ENCODE measurements at places on chromosomes 2 and 18. TPM values are rescaled to one million over a fixed set of nuclear protein-coding genes. Genes with fewer than 3 reads are reported as not detected.

DNA sequence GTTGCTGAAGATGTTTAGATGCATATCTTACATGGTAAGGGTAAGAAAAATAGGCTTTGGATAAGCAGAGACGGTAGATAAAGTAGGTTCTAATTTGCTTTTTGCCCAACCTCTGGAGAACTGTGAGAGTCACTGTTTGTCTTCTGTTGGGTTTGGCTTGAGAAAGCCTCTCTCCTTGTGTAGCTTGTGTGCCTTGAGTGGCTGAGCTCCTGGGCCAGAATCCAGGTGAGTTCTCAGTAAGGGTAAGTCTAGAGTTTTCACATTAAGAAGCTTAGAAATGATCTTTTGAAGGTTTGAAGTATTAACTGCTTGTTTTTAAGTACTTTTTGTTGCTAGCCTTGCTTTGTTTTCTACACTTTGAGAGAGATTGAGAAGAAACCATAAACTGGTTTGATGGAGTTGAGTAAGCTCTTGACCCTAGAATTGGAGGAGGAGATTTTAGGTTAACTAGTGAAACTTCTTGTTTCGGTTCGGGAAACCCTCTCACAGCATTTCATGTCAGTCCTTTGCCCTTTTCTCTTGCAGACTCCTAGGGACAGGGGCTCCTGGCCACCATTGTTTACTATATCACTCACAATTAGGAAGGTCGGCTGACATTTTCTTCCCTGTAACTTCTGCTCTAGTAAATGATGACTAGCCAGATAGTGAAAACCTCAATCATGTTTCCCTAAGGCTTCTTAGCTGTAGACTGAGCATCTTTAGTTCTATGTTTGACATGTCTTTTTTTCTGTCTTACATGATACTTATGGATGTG is 26.0 kb downstream of the MAP4K4 start:
- peak overlapping the region; percentile 24 for H3K4me3 ChIP-seq
- H3K4me1 ChIP-seq = peaks cover 42% of the 10 kb centered on the region
- no peaks in the 10 kb centered on the region for H3K27me3 ChIP-seq
- H3K27ac ChIP-seq = peak overlapping the region; percentile 10
- DNase-seq = no peak

GRCh38 chr2:234091883-234092282 is 41.4 kb downstream of the SPP2 start:
- H3K27me3 ChIP-seq = no peaks in the 10 kb centered on the region
- H3K27ac ChIP-seq = peak overlapping the region; percentile 64
- no peak for DNase-seq
- H3K36me3 ChIP-seq = no peaks in the 10 kb centered on the region
- H3K4me3 ChIP-seq = no peak overlapping the region
- peaks cover 15% of the 10 kb centered on the region for H3K4me1 ChIP-seq

GRCh38 chr2:60515721-60516226 is 37.7 kb downstream of the BCL11A start:
- no peaks in the 10 kb centered on the region for H3K36me3 ChIP-seq
- no peak overlapping the region for H3K27ac ChIP-seq
- H3K4me1 ChIP-seq = no peaks in the 10 kb centered on the region
- DNase-seq = peak; percentile 63
- no peak overlapping the region for H3K4me3 ChIP-seq

DNA sequence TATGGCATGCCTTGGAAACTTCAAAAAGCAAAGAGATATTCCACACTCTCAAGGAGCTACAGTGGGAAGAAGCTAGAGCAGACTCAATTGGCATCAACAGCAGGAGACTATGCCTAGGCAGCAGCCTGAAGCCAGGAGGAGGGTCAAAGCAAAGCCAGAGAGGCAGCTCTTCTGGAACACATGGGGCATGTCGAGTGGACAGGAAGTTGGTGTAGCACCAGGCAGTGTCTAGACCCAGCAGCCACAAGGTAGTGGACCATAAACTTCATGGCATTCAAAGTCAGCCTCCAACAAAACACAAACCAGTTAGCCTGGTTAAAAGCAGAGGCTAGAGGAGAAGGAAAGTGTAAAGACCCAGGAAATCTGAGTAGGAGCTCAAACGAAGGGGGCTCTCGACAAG is 311.2 kb upstream of the PKDCC start:
- H3K27me3 ChIP-seq = no peaks in the 10 kb centered on the region
- H3K36me3 ChIP-seq = no peaks in the 10 kb centered on the region
- no peak overlapping the region for H3K27ac ChIP-seq
- H3K4me1 ChIP-seq = no peaks in the 10 kb centered on the region
- DNase-seq = no peak
- H3K4me3 ChIP-seq = no peak overlapping the region

- no peak overlapping the region for H3K4me3 ChIP-seq
- H3K27me3 ChIP-seq = peaks cover 4% of the 10 kb centered on the region
- H3K4me1 ChIP-seq = no peaks in the 10 kb centered on the region
- DNase-seq = no peak
- no peak overlapping the region for H3K27ac ChIP-seq
Measured at GRCh38 chr2:1420746-1421480, 7.7 kb downstream of the TPO start.

GRCh38 chr2:101305492-101306078 is 2.9 kb downstream of the RNF149 start:
- no peaks in the 10 kb centered on the region for H3K27me3 ChIP-seq
- DNase-seq = no peak
- peaks cover 67% of the 10 kb centered on the region for H3K4me1 ChIP-seq
- H3K27ac ChIP-seq = peak overlapping the region; percentile 95

Gene ANO7
- total RNA-seq = 1.3 TPM

DNA sequence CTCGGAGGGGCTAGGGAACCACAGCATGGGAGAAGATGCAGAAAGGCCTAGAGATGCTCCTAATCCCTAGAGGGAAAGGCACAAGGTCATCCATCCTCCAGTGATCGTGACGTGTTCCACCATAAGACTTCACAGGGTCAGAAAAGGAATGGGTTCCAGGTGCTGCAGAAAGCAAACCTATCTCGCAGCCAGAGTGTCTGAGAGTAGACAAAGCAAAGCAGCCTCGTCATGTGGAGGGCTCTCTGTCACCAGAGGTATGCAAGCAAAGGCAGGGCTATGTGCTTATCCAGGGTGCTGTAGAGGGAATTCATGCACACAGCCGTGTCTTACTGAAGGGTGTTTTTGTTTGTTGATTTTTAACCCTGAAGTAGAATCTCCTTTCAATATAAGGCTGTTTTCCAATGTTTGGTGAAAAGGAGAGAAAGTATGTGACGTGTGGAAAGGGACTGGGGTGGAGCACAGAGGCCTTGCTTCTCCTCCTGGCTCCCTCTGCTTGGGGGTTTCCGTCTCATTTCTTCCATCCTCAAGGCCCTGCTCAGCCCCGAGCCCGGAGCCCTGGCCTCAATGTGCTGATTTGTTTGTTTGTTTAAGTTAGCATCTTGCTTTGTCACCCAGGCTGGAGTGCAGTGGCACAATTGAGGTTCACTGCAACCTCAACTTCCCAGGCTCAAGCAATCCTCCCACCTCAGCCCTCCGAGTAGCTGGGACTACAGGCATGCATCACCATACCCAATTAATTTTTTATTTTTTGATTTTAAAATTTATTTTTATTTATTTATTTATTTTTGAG is 3.0 kb downstream of the GPR55 start:
- no peaks in the 10 kb centered on the region for H3K4me1 ChIP-seq
- H3K27ac ChIP-seq = no peak overlapping the region
- H3K36me3 ChIP-seq = no peaks in the 10 kb centered on the region
- no peak for DNase-seq
- H3K4me3 ChIP-seq = no peak overlapping the region

GRCh38 chr2:166984188-166984587 is 95.9 kb downstream of the XIRP2 start:
- no peak overlapping the region for H3K27ac ChIP-seq
- DNase-seq = no peak
- H3K36me3 ChIP-seq = no peaks in the 10 kb centered on the region
- no peak overlapping the region for H3K4me3 ChIP-seq
- H3K27me3 ChIP-seq = no peaks in the 10 kb centered on the region

Gene SPAST
- 18.7 TPM for total RNA-seq

DNA sequence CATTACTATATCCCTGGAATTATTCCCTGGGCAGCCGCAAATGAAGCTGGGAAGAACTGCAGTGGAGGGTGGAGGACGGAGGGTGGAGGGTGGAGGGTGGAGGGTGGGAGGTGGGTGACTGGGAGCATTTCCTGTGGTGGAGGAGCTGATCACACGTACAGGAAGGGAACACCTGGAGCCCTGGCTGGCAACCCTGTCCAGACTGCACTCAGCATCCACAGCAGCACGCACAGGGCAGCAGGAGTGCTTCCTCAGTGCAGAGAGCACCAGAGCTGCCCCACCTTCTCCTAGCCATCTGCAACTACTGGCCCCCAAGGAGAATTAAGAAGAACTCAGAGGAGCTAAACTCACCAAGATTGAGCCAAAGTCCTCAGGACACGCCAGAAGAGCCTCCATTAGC is 249.9 kb downstream of the EIPR1 start:
- no peak overlapping the region for H3K4me3 ChIP-seq
- H3K4me1 ChIP-seq = no peaks in the 10 kb centered on the region
- H3K27ac ChIP-seq = no peak overlapping the region
- no peaks in the 10 kb centered on the region for H3K36me3 ChIP-seq
- no peaks in the 10 kb centered on the region for H3K27me3 ChIP-seq
- no peak for DNase-seq

GRCh38 chr2:181126311-181126868 is 146.0 kb downstream of the UBE2E3 start:
- H3K36me3 ChIP-seq = no peaks in the 10 kb centered on the region
- H3K27me3 ChIP-seq = no peaks in the 10 kb centered on the region
- no peak overlapping the region for H3K4me3 ChIP-seq
- no peaks in the 10 kb centered on the region for H3K4me1 ChIP-seq
- no peak for DNase-seq

Gene FHOD3
- total RNA-seq = 2.5 TPM

DNA sequence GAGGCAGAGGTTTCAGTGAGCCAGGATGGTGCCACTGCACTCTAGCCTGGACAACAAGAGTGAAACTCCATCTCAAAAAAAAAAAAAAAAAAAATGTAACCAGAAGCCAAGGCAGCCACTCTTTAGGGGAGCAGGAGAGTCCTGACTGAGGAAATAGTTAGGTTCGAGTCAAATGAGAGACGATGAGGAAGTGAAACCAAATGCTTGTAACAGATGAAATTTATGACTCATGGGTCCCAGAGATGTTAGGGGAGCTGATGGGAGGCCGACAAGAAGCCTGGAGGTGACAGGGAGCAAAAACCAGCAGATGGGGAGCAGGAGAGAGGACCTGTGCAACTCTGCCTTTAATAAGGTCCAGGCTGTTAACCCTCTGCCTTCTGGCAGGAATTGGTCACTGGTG is 756.1 kb upstream of the DDX18 start:
- no peak overlapping the region for H3K4me3 ChIP-seq
- no peaks in the 10 kb centered on the region for H3K27me3 ChIP-seq
- DNase-seq = no peak
- H3K36me3 ChIP-seq = no peaks in the 10 kb centered on the region
- H3K27ac ChIP-seq = no peak overlapping the region

Gene PCARE
- 0.95 TPM for total RNA-seq

GRCh38 chr2:196365923-196366322 is 194.5 kb upstream of the STK17B start:
- H3K27me3 ChIP-seq = no peaks in the 10 kb centered on the region
- no peaks in the 10 kb centered on the region for H3K36me3 ChIP-seq
- peak overlapping the region; percentile 38 for H3K27ac ChIP-seq

DNA sequence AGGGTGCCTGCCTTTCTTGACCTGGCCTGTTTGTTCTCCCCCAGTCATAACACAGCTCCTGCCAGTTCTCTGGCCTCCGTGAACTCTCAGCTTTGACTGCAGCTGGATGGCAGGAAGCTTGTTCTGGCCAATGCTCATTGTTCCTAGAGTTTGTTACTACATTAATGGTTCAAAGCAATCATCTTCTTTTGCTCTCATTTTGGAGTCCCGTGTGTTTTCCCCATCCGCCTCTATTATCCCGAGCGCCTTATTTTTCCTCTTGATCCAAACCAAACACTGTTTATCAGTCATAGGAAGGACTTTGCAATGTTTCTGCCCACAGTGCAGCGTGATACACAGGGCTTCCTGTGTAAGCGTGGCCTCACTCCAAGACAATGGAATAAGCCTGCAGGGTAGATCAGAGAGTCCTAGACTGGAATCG is 184.3 kb upstream of the APCDD1 start:
- H3K27ac ChIP-seq = peak overlapping the region; percentile 31
- no peaks in the 10 kb centered on the region for H3K27me3 ChIP-seq
- no peak overlapping the region for H3K4me3 ChIP-seq

DNA sequence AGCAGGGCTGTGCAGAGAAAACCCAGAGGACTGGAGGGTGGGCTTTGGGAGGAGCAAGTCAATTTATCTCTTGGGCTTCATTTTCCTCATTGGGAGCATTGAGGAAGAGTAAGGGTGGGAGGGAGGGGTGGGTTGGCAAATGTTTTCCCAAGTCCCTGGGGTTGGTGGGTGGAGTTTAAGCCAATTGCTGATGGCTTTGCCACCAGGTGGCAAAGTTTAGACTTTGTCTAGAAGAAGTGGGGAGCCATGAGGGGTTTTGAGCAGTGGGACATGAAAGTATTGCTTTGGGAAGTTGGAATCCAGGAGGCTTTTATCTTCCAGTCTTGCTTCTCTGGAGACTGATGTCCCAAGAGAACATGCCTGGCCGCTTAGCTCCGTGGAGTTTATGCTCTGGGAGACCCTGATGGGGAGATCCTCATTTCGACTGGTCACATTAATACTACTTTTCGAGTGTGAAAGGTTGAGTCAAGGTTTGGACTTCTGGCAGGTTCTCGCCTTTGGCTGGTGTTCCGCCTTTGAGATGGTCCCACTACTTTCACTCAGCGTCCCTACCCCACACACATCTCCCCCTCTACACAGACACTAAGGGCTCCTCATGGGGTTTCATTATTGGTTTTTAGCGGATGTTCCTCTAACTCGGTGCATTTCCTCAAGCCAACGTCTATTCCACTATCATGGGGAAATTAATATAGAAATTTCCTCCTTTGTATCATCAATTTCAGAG is 126.7 kb downstream of the PRKCE start:
- no peaks in the 10 kb centered on the region for H3K36me3 ChIP-seq
- H3K4me3 ChIP-seq = no peak overlapping the region
- no peak for DNase-seq
- H3K4me1 ChIP-seq = peaks cover 37% of the 10 kb centered on the region

DNA sequence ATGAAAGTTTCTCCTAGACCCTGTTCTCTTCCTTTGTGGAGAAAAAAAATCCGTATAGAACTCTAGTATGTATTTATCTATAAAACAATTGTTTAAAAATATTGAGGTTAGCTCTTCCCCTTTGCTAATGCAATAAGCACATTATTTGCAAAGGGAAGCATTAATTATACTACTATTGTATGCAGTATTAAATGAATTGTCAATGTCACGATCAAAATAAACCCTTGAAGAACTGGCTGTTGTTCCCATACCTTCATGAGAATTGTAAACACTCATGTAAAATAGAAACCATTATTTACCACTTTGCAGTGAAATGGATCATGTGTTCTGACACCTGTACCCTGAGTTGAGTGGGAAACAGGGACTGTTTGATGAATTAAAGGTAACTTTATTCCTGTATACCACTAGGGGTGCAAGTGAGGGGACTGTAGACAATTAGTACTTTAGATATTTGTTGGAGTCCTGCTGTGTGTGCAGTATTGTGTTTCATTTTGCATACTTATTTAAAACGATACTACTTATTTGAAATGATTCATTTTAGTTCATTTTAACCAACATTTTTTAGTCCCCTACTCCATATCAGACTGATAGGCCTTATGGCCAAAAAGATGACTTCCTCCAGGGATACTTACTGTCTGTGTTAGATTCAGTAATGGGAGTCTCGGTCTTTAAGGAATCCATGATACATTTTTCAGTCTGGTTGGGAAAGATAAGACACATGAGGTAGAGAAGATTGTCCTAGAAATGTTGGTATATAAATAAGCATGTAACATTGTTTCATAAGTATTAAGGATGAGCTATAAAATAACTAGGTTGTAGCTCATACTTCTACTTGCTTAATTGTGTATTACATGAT is 7.9 kb downstream of the PKP4 start:
- H3K4me1 ChIP-seq = peaks cover 12% of the 10 kb centered on the region
- no peak overlapping the region for H3K27ac ChIP-seq
- H3K27me3 ChIP-seq = no peaks in the 10 kb centered on the region
- no peak for DNase-seq

Gene PLCL1
- total RNA-seq = 6.3 TPM
